ENCODE measurements at places on chromosomes 4 and X.

- DNase-seq, result no peak
Measured at GRCh38 chr4:90189178-90189577, 62.0 kb downstream of the CCSER1 start.

- no peak for DNase-seq
Measured at GRCh38 chrX:39845233-39845632, 252.5 kb downstream of the BCOR start.

GRCh38 chr4:103757631-103758030, 37.8 kb upstream of the TACR3 start:
- no peak for DNase-seq

DNA sequence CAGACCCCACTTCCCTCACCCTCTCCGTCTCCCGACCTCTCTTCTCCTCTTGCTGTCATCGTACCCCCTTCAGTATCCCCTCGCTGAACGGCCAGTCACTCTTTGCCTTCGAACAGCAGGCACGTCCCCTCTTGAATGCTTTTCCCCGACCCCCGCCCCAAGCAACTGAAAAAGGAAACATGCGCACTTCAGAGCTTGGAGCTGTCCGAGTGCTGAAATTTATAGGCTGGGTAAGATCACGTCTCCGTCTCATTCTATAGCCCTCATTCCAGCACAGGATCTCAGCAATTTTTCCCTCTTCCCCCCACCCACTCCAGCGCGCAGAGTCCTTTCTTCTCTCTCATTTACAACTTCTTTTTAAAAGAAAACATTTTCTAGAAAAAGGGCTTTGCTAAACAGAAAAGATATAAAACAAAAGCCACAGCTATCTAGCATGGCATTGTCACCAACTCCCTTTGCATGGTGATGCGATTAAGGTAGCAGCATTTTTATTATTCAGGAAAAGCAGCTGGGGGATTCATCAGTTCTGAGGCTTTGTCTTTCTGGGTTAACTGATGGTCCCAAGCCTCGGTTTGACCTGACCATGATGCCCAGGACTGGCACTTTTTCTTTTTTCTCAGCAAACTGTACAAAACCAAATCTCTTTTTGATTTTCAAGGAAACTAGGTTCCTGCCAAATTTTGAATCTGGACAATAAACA, at the start of gene GLRA2:
GLRA2 (plus strand) TSS at position 247 of the 700 bp plus-strand sequence. CDS start 522 bp downstream, outside the sequence.
- DNase-seq, result no peak

DNA sequence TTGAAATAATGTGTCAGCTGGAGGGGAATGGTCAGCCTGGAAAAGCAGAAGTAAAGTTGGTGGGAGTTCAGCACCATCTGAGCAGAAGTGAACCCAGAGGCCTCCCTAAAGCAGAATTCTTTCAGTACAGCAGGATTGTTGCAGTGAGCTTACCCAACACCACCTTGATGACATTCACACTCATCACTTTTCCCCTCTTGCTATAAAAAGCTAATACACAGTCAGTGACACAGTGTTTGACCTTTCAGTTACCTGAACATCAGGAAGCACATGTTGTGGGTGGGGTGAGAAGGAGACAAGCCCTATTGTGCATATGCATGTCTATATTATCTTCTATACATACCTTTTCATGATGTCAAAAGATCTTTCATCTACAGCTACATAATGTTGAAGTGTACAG, 624.7 kb upstream of the ZFP42 start:
- no peak for DNase-seq

GRCh38 chr4:167424341-167425256, 190.3 kb upstream of the SPOCK3 start:
- no peak for DNase-seq

DNA sequence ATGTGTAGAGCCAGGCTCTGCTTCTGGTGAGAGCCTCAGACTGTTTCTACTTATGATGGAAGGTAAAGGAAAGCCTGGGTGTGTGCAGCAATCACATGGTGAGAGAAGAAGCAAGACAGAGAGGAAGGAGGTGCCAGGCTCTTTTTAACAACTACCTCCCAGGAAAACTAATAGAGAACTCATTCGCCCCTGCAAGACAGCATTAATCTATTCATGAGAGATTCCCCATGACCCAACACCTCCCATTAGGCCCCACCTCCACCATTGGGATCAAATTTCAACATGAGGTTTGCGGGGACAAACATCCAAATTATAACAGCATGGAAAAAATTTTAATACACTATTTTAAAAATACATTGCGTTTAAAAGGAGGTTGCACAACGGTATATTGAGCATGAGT, 24.7 kb upstream of the GRIA3 start:
- DNase-seq, result no peak

GRCh38 chrX:130682990-130683389, 220.0 kb downstream of the ENOX2 start:
- no peak for DNase-seq

DNA sequence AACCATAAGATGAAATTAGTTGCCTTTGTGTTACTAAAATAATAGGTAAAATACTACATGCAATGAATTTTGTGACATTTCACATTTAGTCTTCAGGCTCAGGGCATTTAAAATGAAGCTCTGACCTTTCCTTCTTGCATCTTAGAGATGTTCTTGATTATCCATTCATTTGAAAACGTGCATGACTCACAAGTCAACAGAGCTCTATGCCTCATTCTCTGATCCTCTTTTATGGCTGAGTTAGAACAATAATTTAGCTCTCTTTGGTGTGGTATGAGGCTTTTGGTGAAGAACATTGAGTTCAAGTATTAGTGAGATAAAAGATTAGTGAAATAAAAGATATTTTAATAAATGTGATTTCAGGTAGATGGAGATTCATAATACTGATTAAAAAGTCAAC, 66.5 kb downstream of the TIGD2 start:
- DNase-seq, result no peak

- DNase-seq, result no peak
Measured at GRCh38 chrX:1336948-1337779, 579 bp downstream of the IL3RA start.

DNA sequence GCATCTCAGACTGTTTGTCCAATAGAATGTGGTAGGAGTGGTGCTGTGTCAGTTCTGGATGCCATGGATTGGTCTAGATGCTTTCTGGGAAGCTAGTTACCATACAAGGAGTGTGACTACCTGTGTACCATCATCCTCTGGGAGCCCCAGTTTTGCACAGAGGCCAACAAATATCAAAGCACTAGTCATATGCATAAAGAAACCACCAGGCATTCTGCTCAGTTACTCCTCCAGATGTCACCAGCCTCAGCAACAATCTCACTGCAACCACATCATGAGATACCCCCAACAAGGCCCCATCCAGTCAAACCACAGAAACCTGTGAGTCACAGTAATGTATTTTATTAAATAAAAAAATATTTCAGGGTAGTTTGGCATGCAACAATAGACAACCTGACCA, 435.8 kb upstream of the CPEB2 start:
- no peak for DNase-seq

DNA sequence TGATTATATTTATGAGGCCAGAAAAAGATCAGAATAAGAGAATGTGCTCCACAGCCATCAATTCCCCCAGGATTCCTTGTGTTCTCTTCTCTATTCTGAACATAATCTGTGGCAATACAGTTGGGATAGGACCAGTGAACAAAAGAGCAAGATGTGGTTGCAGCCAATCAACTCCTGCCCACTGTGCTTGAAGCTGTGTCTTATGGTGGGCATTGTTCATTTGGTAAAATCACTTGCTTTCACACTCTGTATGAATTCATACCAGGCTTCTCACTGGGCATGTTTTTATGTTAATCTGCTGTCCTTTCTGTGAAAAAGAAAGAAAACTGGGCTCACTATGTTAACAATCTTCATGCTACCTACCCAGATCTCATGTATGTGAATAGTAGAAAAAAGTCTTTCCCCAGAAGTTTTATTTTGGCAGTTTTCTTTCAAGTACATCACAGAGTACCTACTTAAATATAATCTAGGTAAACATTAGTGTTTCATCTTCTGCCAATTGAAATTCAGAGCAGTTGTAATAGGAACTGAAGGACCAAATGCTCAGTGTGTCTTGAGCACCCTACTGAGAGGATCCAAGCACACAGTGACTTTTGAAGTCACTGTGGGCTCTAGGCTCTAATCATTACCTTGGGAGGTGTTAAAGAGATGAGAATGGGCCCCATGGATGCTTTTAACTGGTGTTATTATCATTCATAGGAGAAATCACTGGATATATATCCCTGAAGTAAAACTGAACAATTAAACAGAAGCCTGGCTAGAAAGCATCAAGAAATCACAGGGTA, 429.2 kb upstream of the TRAM1L1 start:
- no peak for DNase-seq

GRCh38 chr4:59904331-59904730, 1295.8 kb upstream of the ADGRL3 start:
- no peak for DNase-seq

GRCh38 chr4:26094076-26094475, 180.1 kb downstream of the SMIM20 start:
- DNase-seq, result no peak

DNA sequence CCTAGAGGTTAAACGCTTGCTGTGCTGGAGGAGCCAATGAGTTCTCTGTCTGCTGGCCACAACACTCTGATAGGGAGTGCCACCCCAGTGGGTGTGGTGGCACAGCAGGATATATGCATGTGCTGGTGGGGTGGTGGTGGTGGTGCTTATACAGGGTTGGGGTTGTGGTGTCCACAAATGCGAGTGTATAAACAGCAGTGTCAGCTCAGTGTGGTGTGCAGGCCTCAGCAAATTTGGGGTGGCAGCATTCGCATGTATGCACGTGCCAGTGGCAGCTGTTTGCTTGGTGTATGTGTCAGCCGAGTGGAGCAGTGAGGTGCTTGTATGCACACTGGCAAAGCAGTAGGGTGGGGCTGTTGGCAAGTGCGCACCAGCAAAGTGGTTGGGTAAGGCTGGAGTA, 157.4 kb downstream of the FAM47A start:
- DNase-seq, result no peak

GRCh38 chr4:178414881-178415446, 972.7 kb upstream of the AGA start:
- DNase-seq, result no peak

DNA sequence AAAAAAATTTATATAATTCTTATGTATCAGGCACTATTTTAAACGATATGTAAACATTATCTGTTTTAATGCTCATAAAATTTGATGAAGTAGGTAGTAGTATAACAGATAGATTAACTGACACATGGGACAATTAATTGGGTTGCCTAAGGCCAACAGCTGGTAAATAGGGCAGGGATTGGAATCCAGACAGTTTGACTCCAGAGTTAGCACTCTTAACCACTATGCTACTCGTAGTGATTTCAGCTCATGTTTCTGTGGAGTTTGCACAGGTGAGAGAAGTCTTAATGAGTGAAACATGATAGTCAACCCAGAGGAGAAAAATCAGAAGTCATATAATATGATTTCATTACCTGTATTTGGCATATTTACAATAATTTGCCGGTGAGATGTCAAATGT, 126.0 kb upstream of the WDFY3 start:
- no peak for DNase-seq

DNA sequence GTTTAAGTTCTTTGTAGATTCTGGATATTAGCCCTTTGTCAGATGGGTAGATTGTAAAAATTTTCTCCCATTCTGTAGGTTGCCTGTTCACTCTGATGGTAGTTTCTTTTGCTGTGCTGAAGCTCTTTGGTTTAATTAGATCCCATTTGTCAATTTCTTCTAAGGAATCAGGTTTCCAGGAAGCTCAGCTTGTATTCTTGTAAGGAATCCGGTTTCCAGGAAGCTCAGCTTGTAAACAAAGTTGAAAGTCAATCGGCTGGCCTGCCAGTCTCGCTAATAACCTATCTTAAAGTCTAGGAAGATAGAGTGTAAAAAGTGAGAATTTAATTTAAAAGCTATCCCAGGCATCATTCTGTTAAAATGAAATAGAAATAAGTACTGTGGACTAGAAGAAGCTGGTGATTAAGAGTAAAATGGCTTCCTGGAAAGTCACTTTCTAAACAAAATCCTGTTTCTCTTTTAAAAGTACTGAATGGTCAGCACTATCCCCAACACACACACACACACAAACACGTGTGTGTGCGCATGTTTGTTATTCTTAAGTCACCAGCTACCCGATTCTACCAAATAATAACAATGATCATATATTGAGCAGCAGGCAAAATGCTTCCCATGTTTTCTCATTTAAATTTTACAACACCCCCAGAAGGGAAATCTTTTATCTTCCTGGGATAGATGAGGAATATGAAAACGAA, 171.7 kb downstream of the PAPSS1 start:
- DNase-seq, result no peak

GRCh38 chr4:25312496-25313200, at the start of gene ZCCHC4:
ZCCHC4 (plus strand) TSS chr4:25312774; CDS start chr4:25312810, 36 bp downstream.
- peak; percentile 90 for DNase-seq

DNA sequence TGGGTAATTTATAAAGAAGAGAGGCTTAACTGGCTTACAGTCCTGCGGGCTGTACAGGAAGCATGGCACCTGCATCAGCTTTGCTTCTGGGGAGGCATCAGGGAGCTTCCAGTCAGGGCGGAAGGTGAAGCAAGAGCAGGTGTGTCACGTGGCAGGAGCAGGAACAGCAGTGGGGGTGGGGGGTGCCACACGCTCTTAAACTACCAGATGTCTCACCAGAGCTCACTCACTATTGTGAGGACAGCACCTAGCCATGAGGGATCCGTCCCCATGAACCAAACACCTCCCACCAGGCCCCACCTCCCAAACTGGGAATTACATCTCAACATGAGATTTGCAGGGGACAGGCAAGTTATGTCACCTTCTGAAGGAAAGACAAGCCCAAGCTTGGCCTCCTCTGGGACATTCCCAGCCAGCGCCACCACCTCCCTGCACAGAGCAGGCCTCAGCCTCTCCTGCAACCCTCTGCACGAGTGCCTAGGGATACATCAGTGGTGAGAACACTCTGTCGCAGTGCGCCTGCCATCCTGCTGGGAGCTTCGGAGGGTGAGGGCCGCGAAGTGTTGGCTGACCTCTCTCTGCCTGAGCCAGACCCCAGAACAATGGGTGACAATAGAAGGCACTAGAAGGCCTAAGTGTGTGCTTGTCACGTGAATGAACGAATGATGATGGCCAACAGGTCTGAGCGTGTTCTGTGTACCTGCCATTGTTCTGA, 244.3 kb downstream of the EVC2 start:
- DNase-seq, result no peak

- DNase-seq, result no peak
Measured at GRCh38 chr4:33218238-33218637, 2498.1 kb downstream of the PCDH7 start.

- no peak for DNase-seq
Measured at GRCh38 chr4:152660526-152660925, 19.3 kb downstream of the TMEM154 start.

Data from stimulated activated CD4-positive, alpha-beta T cell treated with anti-CD3 and anti-CD28 coated beads, Interleukin-1b, Interleukin-23, amount 100 ng/mL, for 4 hours (primary cell).